Stimulated activated CD4-positive, alpha-beta T cell treated with anti-CD3 and anti-CD28 coated beads, Interleukin-4, amount 100 ng/mL, for 24 hours (primary cell): ENCODE measurements at places on chromosomes 3 and 15.

- peak; percentile 65 for DNase-seq
Observed at GRCh38 chr3:142828703-142829305, 60.1 kb downstream of the PCOLCE2 start.

DNA sequence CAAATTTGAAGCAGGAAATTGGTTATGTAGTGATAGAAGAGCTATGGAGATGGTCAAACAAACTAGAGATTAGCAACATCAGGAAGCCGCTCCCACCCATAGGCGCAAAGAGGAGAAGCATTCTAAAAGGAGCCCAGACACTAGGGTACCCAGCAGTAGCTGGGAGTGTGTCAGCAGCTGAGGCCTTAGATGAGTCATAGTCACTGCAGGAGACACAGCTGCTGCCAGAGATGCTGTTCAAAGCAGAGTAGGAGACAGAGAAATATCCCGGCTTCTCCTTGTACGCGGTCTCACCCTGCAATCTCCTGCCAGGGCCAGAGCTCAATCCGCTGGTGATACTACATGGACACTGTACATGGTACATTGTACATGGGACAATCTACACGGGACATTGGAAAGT, 61.9 kb downstream of the VGLL3 start:
- DNase-seq, result no peak

- no peak for DNase-seq
Observed at GRCh38 chr3:124207873-124208485, 216.1 kb upstream of the ROPN1 start.

DNA sequence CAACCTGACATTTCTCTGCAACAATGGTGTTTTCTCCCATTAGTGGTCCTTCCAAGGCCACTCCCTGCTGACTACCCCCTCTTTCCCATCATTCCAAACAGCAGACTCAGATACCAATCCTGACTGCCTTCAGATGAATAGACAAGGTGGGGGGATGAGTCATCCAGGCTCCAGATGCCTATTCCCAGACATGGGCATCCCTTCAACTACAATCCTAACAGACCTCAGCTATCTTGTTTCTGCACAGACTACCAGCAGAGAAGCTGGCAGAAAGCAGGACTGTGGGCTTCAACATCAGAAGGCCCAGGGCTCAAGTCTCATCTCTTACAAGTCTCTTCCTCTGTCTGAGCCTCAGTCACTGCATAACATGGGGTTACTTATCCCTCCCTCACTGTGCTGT, 2.2 kb downstream of the RBP1 start:
- no peak for DNase-seq

DNA sequence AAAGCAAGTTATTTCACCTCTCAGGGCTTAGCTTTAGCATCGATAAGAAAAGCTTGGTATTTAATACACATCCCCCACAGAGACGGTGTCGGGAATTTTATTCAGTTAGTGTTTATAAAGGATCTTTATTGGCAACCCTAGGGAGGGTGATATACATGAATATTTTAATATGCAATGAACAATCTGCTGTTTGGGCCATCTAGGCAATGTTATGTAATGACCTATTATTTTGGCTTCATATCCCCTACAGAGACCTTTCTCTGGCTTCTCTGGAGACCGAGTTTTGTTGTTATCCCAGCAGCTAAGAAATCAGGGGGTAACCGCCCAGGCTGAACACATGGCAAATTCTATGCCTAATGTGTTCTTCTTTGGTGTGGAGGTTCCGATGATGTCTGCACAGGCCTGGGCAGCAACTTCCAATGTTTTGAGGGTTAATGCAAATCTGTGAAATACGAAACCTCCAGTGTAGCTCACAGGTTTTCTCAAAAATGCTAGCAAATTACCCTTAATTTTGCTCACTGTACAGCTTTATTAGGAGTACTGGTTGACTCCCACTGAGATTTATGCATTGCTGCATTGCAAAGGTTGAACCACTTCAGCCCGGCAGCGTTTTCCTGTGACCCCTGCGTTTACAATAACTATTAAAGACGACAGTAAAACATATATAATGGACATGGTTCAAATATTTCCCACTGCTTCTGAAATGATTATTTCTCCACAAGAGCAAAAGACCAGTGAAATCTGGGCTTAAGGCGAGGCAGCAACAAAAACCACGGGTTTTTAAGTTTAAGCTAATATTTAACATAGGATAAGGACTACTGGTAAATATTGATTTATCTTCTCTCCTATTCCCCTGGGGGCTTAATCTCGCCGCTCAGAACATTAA, 298.3 kb upstream of the NR2E3 start:
- DNase-seq, result no peak

DNA sequence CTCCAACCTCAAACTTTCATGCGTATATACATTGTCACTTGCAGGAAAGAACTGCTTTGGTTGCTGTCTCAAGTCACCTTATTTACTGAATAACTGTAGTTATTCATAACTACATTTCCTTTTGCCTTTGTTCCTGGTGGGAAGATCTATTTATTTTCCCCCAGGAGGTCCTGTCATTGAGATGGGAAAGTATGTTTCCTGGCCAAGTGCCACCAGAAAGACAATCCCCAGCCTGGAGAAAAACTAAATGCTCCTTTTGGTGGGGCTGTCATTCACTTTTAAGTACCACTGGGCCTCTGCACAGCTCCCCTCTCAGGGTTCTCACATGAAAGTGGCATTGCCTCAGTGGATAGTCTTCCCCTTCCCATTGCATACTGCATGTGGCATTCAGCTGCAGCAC, 59.8 kb downstream of the LRRC3B start:
- DNase-seq, result no peak

- no peak for DNase-seq
Observed at GRCh38 chr3:25313286-25313685, 114.8 kb upstream of the RARB start.

DNA sequence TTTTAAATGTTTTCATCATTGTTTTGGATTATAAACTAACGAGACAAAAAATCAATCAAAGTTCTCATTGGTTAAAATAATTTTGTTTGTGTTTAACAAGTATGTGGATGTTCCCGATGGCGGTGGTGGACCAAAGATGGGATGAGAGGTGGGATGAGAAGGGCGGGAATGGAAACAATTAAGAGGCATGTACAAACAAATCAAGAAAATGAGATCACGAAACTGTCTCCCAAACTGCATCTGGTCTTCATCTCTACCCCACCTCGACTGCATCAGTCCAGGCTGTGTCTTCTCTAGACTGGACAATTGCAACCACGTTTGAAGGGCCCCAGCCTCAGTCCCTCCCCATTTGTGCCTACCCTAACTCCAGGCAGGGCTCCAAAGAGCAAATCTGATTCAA, 56.1 kb downstream of the SLC12A8 start:
- DNase-seq, result no peak

GRCh38 chr3:16192176-16192811, 17.8 kb downstream of the GALNT15 start:
- no peak for DNase-seq

DNA sequence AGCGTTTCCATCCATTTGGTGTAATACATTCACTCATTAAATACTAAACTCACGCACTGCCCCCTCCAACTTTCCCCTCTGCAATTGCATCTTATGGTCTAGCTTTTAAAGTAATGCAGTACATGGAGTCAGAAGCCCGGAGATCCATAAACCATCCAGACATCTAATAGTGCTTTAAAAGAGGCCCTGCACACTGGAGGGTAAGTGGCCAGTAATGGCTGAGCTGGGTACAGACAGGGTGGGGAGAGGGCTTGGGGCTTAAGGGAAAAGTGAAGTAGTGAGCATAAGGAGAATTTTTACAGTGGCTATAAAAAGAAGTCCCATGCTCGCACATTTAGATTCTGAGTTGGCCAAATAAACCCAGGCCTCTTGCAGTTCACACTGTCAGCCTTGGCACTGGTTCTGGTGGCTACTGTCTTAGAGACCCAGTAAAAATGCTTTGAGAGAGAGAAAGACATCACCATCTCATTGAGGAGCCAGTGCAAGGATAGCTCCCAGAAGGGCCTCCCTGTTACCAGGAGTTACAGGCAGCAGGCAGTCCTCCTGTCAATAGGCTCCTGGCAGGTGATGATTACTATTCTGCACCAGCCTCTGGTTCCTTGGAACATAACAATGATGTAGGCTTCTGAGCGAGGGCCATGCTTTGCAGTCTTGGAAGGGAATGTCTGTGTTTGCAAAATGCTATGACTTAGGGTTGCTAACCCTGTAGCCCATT, 112.6 kb upstream of the NEO1 start:
- no peak for DNase-seq

DNA sequence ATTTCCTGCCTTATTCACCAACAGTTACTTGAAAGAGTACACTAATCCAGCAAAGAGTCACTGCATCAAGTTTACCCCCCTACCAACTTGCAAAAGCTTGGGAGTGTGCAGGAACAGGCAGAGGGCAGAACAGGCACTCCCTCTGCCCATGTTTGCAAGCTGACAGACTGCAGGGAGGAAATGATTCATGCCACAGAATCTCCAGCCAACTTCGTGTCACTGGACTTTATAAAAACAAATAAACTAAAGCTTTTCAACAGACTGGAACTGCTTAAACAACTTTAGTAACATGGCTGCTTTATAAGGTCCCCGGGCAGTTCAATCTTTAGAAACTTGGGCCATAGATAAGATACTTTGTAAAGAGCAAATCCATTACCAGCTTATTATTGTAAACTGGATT, 129.5 kb downstream of the THRB start:
- no peak for DNase-seq

DNA sequence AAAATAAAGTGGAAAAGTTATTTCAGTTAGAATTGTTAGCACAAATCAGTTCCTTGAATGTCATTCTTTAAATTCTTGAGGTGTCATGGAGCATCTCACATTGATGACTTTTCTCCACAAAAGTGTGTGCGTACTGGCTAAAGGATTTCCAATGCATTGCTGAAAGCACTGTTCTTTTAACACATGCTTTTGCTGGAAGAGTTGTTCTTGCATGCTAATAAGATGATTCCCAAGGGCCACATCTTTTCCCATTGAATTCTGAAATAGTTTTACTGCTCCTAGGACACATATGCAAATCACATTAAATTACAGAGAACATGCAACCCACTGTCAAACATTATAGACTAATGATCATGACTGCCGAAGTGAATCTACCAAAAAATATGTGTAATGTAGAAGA, 516.3 kb upstream of the CADM2 start:
- DNase-seq, result no peak

GRCh38 chr3:176428552-176428951, 768.7 kb downstream of the TBL1XR1 start:
- DNase-seq, result no peak

DNA sequence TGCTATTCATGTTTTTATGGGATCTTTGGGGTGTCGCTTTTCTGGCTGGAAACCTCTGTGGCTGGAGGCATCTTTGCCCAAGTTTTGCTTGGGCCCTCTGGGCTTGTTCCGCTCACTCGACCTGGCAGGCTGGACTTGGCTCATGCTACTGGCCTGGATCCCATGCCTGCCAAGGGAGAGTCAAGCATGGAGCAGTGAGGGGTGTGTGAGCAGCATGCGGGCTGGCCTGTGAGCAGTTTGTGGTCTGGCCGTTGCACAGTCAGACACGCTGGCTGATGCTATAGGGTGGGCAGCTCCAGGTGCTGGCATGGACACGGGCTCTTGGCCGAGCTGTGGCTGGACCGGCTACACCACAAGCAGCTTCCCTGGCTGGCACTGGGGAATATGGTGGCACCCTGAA, 491.1 kb downstream of the AGBL1 start:
- DNase-seq, result no peak

- no peak for DNase-seq
Observed at GRCh38 chr15:85031086-85031943, 49.7 kb downstream of the PDE8A start.

GRCh38 chr3:14410503-14411165, 8.2 kb downstream of the SLC6A6 start:
- peak; percentile 37 for DNase-seq

GRCh38 chr3:11632564-11632963, 11.2 kb downstream of the VGLL4 start:
- DNase-seq, result no peak

DNA sequence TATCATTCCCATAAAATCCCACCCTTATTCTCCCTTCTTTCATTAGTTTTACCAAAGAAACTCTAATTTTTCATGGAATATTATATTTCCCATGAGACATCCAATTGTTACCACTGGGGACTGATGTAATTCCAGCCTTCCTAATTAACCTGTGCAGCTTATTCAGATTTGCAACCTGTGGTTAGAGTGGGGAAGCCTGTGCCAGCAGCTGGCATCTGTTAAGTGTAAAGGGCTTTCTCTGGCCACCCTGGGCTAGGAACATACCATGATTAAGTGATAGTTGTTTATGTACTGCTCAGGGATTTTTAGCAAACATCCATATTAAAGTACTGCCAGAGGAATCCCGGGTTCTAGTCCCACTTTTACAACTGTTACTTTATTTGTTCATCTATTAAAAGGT, 78.2 kb downstream of the TPRG1 start:
- DNase-seq, result no peak

GRCh38 chr15:99451484-99451883, 114.3 kb upstream of the MEF2A start:
- DNase-seq, result no peak

DNA sequence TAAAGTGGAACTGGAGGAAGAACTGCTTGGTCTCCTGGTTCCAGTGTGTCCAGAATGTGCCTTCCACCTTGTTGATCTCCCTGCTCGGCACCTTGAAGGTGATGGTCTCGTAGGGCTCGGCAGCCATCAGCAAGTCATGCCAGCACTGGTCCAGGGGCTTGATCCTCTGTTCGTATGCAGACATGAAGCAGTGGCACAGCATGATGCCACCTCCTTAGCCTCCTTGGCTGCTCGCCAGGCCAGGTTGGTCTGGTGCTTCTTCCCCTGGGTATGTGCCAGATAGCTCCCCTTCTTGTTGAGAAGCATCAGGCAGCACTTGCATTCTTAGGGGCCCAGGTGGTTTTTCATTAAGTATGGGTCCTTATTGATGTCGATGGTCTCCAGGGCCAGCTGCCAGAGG, 17.8 kb upstream of the TXNRD3 start:
- DNase-seq, result no peak

DNA sequence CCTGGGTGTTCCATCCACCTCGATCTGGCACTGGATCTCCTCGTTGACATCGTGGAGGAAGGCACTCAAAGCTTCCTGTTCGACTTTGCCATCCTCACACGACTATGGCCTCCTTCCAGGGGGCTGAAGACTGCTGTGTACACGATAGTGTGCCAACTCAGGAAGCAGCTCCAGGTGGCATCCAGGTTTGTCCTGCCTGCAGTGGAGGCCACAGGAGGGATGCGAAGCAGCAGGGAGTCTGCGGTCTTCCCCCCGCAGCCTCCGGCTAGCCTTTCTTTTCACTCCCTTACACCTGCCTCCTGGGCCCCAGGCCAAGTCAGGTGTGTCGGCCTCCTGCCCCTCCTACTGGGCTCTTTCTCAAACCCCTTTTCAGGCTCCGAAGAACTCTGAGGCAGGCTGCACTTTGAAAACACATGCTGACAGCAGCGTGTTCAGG, 32.2 kb downstream of the SYNM start:
- no peak for DNase-seq

DNA sequence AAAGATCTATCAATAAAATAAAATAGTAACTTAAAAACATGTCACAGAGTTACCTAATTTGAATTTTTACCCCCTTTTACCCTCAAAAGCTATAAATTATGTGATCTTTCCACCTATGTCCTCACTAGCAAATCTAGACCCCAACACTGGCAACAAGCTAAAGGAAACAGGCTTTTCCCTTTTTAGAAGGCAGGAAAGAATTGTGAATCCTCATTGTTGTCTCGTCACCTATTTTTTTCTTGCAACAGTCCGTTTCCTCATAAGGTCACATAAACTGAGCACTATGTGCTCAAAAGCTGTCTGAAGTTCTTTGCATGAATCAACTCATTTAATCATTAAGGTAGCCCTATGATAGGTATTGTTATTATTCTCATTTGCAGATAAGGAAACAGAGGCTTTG, 34.6 kb upstream of the DAZL start:
- DNase-seq, result no peak
